Stimulated activated CD8-positive, alpha-beta memory T cell treated with anti-CD3 and anti-CD28 coated beads, Interleukin-7, amount 100 ng/mL, for 1 hour (primary cell): ENCODE measurements at places on chromosomes 5 and 9.
A peak's percentile ranks its signal among the peaks of the same experiment; 100 is the strongest.

GRCh38 chr9:69325409-69326212 is 596 bp downstream of the ENTREP1 start:
- DNase-seq = no peak

- DNase-seq = no peak
Observed at GRCh38 chr5:96609369-96609768, 52.8 kb upstream of the CAST start.

GRCh38 chr9:134260801-134261200 is 65.5 kb upstream of the RXRA start:
- no peak for DNase-seq

- no peak for DNase-seq
Observed at GRCh38 chr5:166532456-166533220, 1758.8 kb upstream of the WWC1 start.

GRCh38 chr5:88845081-88845697 is 37.8 kb downstream of the MEF2C start:
- no peak for DNase-seq

DNA sequence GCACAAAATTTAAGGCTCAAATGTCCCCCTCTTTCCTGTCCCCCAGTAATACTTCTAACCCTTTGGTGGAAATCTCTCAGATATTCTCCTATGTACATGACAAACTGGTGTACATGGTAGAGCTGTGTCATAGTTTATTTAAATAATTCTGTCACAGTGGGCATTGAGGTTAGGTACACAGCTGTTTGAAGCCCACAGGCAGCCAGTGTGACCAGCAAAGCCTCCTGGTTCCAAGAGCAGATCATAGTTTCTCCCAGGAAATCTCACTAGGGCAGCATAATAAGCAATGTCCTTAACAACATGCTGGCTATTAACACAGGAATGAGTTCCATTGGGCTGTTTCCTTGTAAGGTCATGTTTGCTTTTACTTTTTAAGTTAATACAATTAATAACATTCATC is 63.9 kb downstream of the NDST1 start:
- DNase-seq = no peak

DNA sequence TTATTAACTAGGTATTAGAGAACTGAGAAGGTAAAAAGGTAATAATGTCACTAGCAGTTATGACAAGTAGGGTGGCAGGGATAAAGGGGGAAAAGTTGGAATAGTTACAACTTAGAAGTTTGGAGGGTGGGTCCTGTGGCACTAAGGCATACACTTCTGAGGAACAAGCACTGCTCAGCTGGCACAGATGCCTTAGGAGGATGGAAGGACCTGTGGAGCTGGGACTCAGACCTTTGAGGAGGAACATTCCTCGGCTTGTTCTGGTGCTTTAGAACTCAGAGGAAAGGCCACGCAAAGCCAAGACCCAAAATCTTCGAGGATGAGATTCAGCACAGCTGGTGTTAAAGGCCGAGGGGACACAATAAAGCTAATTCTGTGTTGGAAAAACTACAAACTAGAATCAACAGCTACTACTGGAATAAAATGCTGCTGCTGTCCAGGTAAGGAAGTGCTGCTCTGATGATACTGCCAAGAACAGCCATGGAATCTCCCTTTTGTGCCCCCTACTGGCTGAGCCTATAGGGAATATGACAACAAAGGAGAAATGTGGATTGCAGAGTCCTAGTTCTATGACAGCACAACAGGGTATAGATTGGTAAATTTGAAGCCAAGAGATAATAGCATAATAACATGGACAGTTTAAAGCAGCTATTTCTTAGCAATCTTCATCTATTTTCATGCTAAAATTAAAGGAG is 126.7 kb downstream of the SLC25A46 start:
- no peak for DNase-seq

- no peak for DNase-seq
Observed at GRCh38 chr9:129252937-129253802, 75.1 kb upstream of the IER5L start.

DNA sequence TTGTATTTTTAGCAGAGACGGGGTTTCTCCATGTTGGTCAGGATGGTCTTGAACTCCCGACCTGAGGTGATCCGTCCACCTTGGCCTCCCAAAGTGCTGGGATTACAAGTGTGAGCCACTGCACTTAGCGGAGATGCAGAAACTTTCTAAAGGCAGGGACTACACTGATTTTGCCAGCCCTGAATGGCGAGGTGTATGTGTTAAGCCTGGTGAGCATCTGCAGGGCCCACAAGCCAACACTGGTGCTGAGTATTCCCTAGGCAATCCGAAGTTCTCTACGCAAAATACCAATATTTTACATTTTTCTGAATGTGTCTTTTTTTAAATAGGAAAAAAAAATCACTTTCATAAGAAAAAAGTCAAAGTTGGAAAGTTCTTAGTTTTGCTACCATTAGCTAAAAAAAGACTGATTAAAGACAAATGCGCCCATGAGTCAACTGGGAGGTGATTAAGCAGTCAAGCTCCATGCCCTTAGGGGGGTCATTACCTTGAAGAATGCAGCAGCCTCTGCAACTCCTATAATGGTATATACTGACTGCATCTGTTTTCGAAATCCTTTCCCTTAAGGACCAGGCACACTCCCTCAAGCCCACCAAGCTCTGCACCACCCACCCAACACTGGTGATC is 502.8 kb downstream of the BNC2 start:
- DNase-seq = no peak

DNA sequence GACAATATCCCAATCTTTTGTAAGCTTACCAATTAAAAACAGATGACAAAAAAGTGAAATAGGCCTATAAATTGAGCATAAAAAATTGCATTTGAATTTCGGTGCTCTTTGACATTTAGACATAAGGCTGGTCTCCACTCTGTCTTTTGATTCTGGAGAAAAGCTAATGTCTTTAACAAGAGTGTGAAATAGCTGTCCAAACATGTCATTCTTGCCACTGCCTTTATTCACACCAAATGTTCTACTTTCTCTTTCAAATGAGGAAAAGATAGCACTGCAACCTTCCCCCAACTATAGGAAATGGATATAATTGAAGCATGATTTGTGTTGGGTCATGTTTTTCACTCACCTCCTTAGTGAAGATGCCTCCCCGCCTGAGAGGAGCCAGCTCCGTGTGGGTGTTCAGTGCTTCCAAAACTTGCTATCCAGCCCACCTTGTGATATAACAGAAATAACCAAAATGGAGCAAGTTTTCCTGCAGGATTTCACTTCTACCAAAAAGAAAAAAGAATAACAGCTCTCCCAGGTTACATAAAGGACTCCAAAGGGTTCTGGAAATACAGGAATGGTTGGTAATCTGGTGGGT is 55.2 kb upstream of the STK32A start:
- DNase-seq = no peak

DNA sequence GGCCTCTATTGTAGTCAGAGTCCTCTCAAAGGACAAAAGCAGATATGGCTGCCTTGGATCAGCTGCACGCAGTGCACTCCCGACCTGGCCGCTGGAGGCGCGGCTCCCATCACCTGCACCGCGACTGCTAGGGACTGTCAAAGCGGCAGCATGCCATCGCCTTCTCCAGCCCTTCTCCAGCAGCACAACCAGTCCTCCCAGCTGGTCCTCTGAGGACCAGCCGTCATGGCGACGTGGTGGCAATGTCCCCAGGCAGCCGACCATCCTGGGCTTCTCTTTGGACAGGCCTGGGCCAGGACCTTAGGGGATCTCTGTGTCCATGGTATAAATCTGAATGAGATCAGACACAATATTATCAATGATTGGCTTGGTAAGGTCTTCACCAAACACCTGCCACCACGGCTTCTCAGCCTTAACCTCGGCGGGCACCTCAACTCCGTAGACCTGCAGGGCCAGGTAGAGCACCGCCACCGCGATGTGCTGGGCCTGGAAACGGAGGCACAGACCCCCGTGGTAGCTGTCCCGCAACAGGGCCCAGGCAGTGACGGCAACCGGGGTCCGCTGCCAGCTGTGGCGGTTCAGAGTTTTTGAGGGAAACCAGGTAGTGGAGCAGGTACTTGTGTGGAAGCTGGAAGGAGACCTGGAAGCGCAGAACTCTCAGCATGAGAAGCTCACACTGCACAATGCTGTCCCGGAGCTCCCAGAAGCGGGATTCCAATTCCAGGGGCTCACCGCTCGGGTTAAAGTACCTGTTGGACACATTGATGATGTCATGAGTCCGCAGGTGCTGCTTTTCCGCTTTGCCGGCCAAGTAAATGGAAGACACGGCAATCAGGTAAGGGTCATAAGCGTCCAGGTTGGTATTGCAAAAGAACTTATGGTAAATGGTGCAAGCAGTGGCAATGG is 8.5 kb downstream of the DUSP1 start:
- DNase-seq = no peak

GRCh38 chr5:150270541-150271295 is 18.9 kb downstream of the CAMK2A start:
- DNase-seq = no peak

DNA sequence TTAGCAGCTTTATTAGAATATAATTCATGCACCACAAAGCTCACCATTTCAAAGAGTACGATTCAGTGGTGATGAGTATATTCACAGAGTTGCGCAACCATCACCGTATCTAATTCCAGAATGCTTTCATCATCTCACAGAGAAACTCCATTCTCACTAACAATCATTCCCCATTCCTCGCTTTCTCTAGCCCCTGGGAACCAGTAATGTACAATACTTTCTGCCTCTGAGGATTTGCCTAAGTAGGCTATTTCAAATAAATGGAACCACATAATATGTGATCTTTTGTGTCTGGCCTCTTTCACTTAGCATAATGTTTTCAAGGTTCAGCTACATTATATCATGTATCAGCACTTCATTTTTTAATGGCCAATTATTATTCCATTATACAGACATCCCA is 145.1 kb upstream of the ADAMTS16 start:
- no peak for DNase-seq

- no peak for DNase-seq
Observed at GRCh38 chr5:65919773-65920172, 6.6 kb upstream of the ERBIN start.

- peak; percentile 62 for DNase-seq
Observed at GRCh38 chr5:157265714-157266285, at the start of gene CYFIP2. CYFIP2 (plus strand) TSS chr5:157266123; CDS start chr5:157285362, 19,239 bp downstream.

DNA sequence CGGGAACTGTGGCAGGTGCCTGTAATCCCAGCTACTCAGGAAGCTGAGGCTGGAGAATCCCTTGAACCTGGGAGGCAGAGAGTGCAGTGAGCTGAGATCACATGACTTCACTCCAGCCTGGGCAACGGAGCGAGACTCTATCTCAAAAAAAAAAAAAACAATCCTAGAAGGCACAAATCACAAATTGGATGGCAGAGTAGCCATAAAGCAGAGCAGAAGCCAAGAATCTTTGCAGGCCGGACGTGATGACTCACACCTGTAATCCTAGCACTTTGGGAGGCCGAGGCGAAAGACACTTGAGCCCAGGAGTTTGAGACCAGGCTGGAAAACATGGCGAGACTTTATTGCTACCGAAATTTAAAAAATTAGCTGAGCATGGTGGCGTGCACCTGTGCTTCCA is 9.2 kb upstream of the FUBP3 start:
- DNase-seq = no peak

GRCh38 chr5:133358271-133358670 is 254.1 kb downstream of the FSTL4 start:
- DNase-seq = no peak

DNA sequence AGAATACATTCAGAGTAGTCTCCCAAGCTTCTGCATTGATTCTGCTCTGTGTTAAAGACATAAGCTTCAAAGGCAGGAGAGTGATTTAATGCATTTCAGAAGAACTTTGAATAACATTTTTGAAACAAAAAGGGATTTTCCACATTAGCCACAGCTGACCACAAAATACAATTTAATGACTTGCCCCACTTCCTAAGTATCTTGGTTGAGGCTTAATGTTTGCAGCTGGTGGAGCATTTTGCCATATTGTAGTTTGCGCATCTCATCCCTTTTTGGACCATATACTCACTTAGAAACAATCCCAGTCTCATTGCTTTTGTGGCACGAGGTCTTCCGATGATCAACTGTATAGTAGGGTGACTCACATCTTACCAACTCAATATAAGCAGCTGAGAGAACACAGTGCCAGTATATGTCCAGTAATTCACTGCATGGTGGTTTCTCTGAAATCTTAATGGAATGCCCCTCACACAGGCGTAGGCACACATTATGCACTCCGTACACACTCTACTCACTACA is 455.8 kb upstream of the PTGER4 start:
- DNase-seq = no peak

DNA sequence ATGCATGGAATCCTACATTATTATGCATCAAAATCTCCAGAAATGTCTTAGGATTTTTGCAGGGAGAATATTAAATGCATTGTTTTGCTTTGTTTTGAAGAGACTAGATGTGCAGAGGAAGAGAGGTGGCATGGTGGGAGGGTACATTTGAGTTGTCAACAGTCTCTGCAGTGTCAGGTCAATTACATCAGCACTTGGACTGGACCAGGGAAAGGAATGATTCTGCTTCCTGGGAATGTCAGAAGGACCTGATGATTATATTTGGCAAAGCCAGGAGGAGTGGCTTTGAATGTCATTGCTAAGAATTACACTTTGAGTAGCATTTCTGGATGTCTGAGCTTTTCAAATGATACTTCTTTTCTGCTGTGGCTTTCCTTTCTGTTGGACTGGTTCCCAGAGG is 17.5 kb upstream of the TMEFF1 start:
- DNase-seq = no peak

DNA sequence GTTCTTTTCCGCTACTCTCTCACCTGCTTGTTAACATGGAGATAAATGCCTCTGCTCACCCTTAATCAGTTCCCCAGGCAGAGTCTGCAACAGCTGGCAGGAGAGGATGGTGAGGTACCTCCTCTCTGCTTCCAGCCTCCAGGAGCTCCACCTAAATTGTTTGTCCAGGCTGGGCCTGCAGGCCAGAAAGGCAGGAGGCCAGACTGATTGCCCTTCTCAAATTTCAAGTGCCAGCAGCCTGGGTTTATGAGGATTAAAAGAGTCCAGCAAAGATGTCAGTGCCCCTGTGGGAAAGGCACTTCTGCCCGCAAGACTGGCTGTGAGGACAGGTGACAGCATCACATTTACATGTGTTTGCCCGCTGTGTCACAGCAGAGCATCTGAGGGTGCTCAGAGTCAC is 19.8 kb downstream of the CORO2A start:
- DNase-seq = no peak

- DNase-seq = no peak
Observed at GRCh38 chr5:154165886-154166285, 24.6 kb upstream of the GALNT10 start.

DNA sequence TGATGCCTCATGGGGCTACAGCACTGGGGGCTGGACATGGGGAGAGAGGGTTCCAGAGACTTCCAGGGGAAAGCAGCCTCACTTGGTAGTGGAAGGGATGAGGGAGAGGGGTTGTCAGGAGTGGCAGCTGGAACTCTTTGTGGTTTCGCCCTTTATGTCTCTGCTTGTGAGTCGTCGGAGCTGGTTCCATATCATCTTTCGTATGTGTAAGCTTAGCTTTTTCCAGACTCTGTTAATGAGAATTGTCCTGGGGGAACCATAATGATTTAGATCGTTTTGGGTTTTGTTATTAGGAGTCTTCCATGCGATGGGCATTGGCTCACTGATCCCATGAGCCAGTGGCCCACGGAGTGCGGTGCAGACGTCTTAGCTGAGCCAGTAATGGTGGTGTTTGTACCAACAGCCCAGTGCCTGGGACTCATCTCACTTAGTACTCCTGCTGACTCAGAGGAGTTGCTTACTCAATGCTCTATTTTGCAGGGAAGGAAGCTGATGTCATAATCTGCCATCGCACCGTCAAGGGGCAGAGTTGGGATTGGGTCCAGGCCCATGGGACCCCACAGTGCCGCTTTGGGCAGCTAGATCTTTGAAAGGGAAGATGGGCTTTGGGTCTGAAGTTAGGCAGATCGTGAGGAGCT is 48.5 kb downstream of the NEK6 start:
- no peak for DNase-seq

GRCh38 chr5:143402553-143403333 is 743 bp downstream of the NR3C1 start:
- peak; percentile 17 for DNase-seq

GRCh38 chr9:18544456-18544855 is 70.5 kb downstream of the ADAMTSL1 start:
- DNase-seq = no peak
